ENCODE measurements at places on chromosomes 3 and 15.

- DNase-seq: no peak
These were observed 76.7 kb downstream of the MITF start for GRCh38 chr3:69815970-69816369.

GRCh38 chr3:73432023-73432705, 192.6 kb downstream of the PDZRN3 start:
- no peak for DNase-seq

GRCh38 chr3:186671051-186671450, 5.2 kb downstream of the HRG start:
- no peak for DNase-seq

GRCh38 chr15:71775856-71776255, 34.5 kb upstream of the NR2E3 start:
- DNase-seq: no peak

DNA sequence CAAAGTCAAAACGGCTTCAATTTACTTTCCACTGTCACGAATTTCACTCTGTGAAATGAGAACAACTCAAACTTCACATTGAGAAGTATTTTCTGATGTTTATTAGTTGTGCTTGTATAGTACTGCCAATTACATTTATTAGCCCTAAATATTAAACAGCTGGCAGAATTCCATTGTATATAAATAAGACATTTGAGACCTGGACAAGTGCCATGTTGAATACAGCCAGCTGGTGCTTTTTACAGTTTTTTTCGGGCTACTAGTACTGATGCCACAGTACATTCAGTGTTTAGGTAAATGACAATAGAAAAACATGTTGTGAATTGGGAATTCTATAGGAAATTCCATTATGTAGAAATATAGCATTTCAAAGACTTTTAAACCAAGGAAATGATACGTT, 79.0 kb downstream of the EPHA3 start:
- no peak for DNase-seq

DNA sequence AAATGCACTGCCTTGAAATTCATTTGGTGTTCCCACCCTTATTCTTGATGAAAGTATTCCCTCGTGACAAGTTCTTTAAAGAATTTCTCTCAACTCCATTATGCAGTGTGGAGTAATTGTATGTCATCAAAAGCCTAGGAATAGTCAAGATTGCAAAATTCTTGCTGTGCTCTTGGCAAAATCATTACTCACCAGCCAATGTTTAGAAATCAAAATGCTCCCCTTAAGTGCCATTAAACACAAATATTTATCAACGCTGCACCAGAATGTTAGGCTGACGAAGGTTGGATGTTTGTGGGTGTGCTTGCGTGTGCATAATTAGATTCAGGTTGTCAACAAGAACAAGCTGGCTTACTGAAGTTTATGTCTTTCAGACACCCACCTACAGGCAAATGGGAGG, 40.5 kb downstream of the SST start:
- DNase-seq: no peak

Measured in effector memory CD4-positive, alpha-beta T cell (primary cell).